Activated T-cell treated with anti-CD3 and anti-CD28 coated beads, Interleukin-2, amount 50 U/mL, for 24 hours (primary cell): ENCODE measurements at places on chromosomes 16 and 17.
A peak's percentile ranks its signal among the peaks of the same experiment; 100 is the strongest.

GRCh38 chr17:38564869-38565268, 40.9 kb downstream of the SRCIN1 start:
- no peak for DNase-seq

DNA sequence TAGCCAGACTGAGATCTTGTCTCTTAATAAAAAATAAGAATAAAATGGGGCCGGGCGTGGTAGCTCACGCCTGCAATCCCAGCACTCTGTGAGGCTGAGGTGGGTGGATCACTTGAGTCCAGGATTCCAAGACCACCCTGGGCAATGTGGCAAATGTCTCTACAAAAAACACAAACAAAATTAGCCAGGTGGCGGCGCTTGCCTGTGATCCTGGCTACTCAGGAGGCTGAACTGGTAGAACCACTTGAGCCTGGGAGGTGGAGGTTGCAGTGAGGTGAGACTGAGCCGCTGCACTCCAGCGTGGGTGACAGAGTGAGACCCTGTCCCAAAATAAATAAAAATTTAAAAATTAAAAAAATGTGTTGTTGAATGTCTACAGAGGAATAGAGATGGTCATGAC, 2.9 kb upstream of the DEF8 start:
- no peak for DNase-seq

DNA sequence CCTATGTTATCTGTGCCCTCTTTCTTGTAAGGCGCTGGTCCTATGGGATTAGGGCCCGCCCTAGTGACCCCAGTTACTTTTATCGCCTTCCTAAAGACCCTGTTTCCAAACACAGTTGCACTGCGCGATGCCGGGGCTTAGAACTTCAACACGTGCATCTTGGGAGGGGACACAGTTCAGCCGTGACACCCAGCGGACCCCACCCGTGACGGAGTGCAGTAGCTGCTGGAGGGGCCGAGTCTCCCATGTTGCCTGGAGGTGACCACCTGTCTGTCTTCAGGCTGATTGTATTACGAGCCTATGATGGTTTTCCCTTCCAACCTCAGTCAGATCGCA, 9.4 kb downstream of the BAIAP2 start:
- DNase-seq = no peak

DNA sequence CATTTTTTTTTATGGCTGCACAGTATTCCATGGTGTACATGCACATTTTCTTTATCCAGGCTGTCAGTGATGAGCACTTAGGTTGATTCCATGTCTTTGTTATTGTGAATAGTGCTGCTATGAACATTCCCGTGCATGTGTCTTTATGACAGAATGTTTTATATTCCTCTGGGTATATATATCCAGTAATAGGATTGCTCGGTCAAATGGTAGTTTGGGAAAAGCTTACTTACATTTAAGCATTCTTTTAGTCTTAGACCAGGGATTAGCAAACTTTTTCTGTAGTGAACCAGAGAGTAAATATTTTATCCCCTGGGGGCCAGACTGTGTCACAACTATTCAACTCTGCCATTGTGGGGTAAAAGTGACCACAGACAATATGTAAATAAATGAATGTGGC, 40.2 kb downstream of the MED13 start:
- DNase-seq = no peak

GRCh38 chr16:30526823-30527634, 663 bp upstream of the ZNF768 start:
- peak; percentile 95 for DNase-seq

- DNase-seq = no peak
Observed at GRCh38 chr17:68957944-68958343, 2.8 kb upstream of the ABCA8 start.

DNA sequence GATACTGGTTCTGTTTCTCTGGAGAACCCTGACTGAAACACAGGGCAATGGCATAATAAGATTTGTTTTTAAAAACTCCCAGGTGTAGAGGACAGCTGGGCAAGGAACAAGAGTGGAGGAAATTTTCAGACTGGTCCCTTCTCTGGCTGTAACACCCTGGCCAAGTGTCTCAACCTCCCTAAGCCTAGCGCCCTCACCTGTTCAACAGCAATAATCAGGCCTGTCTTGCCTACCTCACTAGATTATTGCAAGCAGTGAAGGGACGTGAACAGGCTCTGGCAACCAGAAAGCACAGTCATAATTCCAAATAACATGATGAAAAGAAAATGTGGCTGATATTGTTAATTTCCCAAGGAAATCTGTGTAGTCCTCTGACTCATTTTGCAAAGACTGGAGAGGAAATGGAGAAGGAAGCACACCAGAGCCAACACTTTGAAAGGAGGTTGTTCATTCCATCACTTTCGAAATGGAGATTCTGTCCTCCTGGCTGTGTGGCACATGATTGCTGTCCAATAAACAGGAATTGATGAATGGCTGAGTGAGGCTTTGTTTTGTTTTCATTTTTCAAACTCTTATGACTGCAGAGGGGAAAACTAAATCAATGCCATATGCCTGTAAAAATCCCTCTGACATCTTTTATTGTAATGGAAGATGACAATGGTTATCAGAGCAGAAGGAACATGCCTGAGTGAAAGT, 87.5 kb upstream of the HLF start:
- DNase-seq = no peak

- DNase-seq = no peak
Observed at GRCh38 chr16:2455081-2455845, 4.6 kb upstream of the TEDC2 start.

GRCh38 chr16:66717776-66718175, 21.2 kb upstream of the CMTM4 start:
- DNase-seq = no peak

DNA sequence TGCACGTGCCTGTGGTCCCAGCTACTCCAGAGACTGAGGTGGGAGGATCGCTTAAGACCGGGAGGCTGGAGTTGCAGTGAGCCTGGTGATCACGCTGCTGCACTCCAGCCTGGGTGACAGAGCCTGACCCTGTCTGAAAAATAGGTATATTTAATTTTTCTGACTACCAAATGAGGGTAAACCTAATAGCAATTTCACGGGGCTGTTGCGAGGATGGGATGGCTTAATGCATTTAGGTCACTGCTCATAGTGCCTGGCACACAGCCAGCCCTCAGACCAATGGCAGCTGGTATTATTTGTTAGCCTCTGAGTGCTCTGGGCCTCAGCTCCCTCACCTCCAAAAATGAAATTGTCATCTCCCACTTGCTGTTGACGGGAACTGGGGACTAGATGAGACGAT, 5.9 kb upstream of the CDIP1 start:
- DNase-seq = no peak

DNA sequence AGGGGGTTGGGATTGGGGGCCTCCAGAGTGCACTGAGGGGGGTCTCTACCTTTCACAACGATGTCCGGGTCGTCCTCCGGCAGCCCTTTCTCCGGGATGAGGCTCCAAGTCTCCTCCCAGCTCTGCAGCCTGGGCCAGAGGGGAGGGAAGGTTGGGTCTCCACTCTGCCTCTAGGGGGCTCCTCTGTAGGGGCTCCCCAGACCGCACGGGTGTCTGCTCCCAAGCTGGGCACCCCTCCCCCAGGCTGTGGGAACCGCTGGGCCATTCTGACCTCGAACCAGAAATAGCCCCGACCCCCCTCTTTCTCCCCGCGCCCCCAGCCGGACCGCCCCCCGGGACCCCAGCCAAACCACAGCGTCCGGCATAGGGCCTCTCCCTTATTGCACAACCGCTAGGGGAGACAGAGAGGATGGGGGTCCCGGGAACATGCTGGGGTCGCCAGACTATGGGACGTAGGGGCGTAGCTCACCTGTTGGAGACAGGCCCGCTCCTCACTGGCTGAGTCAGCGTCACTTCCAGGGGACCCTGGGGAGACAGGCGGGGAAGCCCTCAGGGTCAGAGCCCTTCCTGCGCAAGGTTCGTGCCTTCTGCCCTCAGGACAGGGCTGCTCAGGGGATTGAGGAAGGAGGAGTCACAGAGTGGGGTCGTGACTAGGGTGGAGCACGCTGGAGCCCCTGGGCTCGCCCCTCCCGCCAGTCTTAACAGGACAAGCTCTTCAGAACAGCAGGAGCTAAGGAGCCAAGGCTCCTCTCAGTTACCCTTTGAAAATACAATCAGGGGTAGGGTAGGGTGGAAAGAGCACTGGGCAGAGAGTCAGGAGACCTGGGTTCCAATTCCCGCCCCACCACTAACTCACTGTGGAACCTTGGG, 2.7 kb downstream of the PLEKHH3 start:
- peak; percentile 52 for DNase-seq

- no peak for DNase-seq
Observed at GRCh38 chr17:8696426-8696825, 48.2 kb downstream of the CCDC42 start.

- no peak for DNase-seq
Observed at GRCh38 chr17:82103553-82104451, 5.8 kb upstream of the FASN start.

DNA sequence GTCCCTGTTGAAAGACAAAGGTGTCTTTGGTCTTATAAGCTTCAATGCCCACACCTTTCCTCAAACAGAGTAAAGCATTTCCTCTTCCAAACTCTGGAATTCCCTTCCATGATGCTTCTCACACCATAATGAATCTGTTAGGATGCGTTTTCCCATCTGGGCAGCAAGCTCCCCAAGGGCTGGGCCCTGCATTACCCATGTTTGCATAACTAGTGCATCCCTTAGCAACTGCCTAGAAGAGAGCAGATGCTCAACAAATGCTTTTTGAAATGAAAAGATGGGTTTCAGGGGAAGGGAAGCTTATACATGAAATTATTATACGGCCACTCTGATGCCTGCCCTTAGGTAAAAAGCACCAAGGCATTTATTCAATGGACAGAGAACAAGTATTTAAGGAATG, 124.5 kb upstream of the CCL2 start:
- DNase-seq = no peak

DNA sequence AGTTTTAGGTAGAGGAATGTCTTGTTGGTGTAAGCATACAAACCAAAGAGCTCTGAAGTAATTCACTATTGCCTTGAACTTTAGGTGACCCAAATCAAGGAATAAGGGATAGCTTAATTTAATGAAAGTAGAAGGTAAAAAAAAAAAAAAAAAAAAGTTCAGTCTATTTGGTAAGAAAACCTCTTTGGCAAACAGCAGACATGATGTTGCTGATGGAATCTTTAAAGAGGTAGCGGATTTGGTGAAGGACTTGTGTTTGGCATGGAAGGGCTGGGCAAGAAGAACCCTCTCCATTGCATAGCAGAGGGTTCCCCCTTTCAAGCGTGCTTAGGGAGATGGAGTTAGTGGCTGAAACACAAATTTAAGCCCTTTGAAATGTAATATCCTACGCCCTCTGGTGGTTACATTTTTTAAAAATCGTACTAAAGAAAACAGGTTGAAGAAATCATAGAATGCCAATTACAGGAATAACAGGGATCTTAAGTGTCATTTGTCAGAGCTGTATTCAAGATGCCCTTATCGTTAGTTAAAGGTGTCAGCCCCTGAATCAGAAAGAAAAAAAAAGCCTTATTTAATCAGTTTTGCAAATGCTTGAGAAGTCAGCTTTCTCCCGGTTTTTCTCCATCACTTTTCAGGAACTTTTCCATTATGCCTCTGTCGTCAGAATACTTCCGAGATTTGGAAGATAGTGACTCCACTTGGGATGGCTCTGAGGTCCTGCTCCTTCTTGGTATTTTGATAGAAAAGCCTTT, 383.1 kb downstream of the KCNJ2 start:
- DNase-seq = no peak

GRCh38 chr16:23365602-23366240, 63.6 kb downstream of the SCNN1B start:
- DNase-seq = no peak

- no peak for DNase-seq
Observed at GRCh38 chr16:49452108-49452507, 78.5 kb downstream of the C16orf78 start.

DNA sequence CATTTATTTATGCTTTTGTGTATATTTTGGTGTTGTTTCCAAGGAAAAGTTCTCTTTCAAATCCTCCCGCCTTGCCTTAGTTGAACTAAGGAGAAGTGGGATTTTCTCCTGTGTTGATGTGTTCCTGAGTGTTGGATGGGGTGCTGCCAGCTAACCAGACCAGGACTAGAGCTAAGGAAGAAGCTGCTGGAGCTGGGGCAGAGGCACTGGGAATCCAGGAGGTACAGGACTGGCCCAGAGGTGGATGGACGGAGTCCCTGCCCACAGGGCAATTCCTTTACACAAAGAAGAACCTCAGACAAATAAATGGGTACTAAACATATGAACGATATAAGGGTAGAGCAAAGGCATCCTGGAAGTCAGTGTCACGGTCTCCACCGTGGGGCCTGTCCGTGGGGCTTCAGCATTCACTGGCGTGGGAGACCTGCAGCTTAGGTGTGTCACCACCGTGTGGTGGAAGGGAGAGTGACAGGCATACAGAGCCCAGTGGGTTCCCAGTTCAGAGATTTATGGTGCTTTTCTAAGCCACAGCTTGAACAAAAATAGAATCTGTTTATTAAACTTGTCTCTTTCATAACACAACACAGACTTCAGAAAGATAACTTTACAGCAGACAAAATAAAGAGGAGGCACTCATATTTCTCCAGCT, 270.7 kb downstream of the NTN1 start:
- DNase-seq = peak; percentile 65

DNA sequence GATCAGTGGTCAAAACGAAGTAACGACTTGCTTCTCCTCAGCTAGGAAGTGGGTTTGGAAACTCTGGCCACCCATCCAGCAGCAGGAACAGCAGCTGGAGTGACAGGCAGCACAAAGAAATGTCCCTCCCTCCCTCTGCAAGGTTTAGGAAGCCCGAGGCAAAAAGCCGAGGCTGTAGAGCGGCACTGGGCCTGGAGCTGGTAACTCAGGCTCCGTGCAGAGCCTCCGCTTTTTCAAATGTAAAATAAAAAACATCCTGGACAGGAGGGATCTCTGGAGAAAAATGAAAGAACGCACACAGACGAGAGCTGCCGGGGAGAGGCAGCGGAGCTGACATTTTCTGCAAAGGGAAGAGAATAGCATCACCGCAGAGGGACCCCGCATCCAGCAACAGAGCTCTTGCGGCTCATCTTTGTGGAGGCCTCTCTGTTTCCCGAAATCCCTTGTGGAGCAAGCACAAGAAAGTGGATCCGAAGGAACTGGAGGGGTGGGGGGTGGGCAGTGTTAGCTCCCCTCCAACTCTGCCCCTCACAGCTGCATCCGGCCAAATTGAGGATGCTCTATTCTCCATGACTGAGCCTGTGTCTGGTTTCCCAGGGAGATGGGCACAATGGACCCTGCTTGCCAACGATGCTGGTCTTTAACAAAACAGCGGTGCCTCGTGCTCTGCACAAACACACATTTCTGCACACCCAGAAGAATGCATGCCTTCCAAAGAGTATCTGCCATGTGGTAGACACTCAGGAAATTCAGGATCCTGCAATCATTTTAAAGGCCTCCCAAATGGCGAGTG, 335.5 kb upstream of the ZFHX3 start:
- DNase-seq = no peak

DNA sequence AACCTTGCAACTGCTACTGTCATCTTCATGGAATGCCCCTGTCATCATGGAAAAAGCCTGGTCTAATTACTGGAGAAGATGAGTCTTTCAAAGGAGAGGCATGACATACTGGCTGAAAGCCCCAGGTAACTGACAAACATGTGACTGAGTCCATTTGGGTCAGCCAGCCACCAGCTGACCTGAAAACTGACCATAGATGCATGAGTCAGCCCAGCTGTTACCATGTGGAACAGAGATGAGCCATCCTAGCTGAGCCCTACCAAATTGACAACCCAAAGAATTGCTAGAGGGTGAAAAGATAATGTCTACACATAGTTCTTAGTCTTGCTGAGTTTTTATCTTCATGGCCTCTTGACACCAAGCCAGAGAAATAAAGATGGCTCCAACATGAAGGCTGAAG, 311.8 kb downstream of the UTP18 start:
- DNase-seq = no peak

- no peak for DNase-seq
Observed at GRCh38 chr17:75645889-75646637, 12.8 kb downstream of the SMIM5 start.

GRCh38 chr16:13956635-13957196, 36.8 kb downstream of the ERCC4 start:
- no peak for DNase-seq

GRCh38 chr16:28823291-28823872, 583 bp downstream of the ATXN2L start:
- DNase-seq = no peak
